ENCODE measurements at places on chromosomes 2 and 18.
A peak's percentile ranks its signal among the peaks of the same experiment; 100 is the strongest.

GRCh38 chr2:113979191-113980128 is 89.6 kb downstream of the ACTR3 start:
- DNase-seq, result no peak

DNA sequence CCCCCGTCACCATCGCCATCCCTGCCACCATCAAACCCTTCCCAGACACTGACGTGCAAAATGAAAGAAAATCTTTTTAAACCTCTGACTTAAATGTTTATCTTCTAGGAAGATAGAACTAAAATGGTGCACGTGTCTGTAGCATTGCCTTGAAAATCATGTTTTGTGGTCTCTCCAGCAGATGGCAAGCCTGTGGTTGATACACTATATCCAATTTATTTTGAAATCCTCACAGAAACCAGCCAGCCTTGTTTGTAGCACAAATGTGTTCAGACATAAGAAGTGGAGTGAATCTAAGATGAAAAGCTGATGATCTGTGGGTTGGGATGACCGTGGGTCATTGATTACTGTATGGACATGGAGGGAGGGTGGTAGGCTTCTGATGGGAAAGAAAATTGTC is 436.2 kb upstream of the SMIM21 start:
- DNase-seq, result no peak

DNA sequence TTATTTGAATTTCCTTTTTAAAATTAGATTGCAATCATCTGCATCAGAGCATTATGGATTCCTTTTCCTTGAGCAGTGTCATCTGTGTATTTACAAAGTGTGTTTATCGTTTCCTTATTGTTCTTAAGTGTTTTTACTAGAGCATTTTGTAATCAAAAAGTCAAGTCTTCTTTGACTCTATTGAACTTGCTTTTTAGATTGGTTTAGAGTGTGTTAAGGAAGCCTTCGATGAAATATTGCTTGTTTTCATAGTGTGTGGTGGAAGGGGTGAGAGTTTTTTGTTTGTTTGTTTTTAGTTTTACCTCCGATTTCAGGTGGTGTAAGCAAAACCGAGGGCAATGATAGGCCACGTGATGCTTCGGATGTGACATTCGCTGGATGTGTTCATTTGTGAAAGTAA is 45.7 kb downstream of the ARHGAP28 start:
- no peak for DNase-seq

DNA sequence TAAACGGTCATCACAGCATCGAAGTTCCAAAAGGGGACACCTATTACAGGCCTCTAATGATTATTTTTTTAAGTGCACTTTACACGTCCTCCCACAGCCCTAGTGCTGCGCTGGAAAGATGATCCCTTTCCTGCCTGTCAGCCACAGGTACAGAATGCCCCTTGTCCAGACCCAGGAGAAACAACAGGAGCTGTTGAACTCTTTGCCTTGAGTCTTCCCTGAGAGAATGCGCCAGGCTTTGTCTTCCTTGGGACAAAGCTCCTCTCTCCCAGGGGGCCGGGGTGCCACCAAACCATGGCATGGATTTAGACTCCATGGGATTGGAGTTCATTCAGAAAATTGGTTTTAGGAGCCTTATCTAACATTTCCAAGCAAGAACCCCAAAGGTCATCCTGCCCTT is 319.0 kb upstream of the SOX11 start:
- no peak for DNase-seq

- no peak for DNase-seq
Measured at GRCh38 chr2:219437690-219438206, 3.1 kb downstream of the SPEG start.

DNA sequence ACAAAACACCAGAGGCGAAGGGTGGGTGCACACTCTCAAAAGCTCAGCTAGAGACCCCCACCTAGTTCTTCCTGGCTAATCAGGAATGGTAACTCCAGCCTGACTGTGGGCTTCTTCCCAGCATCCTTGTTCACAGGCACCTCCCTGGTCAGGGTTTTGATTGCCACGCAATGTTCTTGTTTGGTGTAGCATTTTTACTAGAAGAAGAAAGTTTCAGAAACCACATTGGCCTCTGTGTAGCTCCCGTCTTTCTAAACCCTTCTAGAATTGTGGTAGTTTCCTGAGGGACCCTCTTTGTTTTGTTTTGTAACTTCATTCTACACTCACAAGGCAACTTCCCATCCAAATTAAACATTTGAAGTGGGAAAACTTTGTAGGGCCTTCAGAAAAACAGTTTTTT is 254.5 kb upstream of the EPAS1 start:
- no peak for DNase-seq

- peak; percentile 11 for DNase-seq
Measured at GRCh38 chr2:29196792-29197788, 81.9 kb downstream of the CLIP4 start.

DNA sequence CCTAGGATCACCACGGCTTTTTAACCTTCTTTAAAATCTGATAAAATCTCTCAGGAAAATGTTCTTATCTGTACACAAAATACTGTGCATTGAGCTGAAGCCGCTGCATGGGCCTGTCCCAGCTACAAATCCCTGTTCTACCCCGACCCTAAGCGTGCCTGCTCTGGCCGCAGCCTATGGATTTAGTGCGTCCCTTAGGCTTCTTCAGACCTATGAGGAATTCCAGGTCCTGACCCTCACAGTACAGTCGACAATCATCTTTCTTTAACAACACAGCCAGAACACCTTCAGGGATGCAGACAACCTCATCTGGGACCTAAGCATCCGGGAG is 477 bp upstream of the WDCP start:
- DNase-seq, result no peak

GRCh38 chr2:176612736-176613135 is 343.5 kb downstream of the MTX2 start:
- DNase-seq, result no peak

GRCh38 chr2:105215586-105216192 is 25.9 kb upstream of the GPR45 start:
- DNase-seq, result no peak

DNA sequence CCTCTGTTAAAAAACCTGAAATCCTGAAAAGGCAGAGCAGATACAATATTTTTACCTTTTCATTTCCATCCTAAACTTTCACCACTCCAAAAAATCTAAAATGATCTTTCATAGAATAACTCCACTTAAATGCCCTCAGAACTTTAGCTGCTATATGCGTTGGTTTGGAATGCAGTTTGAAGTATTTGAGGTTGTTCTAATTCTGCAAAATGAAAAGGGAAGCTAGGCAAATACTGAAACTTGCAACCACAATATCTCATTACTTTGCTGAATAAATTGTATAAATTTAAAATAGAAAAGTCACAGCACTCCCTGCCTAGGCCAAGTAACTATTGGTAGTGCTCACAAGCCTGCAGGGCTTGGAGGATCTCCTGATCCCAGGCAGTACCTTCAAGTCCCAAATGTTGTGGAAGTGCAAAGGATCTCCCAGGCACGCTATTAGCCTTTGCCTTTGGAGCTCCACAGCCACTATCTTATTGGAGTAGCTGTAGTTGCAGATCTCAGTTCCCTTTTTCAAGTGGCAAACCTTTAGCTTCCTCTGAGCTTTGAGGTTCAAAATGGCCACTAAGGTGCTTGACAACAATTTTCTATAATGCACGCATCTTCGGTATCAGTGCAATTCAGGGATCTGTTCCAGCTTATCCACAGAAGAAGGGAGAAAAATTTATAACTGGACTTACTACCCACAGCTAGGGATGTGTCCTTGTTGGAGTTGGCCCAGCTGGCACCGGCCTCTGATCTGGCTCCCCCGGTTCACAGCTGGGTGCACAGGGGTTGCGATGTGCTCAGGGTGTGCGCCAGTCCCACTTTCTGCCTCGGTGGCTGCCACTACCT is 43.4 kb upstream of the ANKRD62 start:
- no peak for DNase-seq

- DNase-seq, result no peak
Measured at GRCh38 chr2:173232956-173233744, 121.5 kb upstream of the CDCA7 start.

- no peak for DNase-seq
Measured at GRCh38 chr2:33509908-33510585, 33.6 kb downstream of the RASGRP3 start.

DNA sequence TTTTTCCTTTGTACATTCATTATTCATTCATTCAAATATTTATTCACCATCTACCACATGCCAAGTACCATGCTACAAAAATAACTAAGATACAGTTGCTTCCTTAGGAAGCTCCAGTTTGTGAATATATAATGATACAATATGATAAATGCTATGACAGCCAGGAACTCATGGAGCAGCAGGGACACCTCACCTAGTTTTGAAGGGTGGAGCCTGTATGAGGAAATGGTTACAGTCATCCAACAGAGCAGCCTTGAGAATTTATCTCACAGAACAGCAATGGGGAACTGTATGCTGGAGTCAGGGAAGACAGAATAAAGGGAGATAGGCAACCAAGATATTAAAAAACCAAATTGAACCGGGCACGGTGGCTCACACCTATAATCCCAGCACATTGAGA is 124.0 kb downstream of the OSBPL1A start:
- DNase-seq, result no peak

GRCh38 chr18:78635093-78635800 is 344.4 kb upstream of the SALL3 start:
- DNase-seq, result no peak

GRCh38 chr2:174761837-174762236 is 2.4 kb downstream of the CHRNA1 start:
- DNase-seq, result no peak

GRCh38 chr18:21203126-21203525 is 38.9 kb upstream of the GREB1L start:
- DNase-seq, result no peak

GRCh38 chr2:163734881-163735684 is 725 bp downstream of the FIGN start:
- DNase-seq, result no peak
